Foreskin keratinocyte (primary cell): ENCODE measurements at places on chromosomes 6 and 20. TPM values are rescaled to one million over a fixed set of nuclear protein-coding genes. Genes with fewer than 3 reads are reported as not detected.

DNA sequence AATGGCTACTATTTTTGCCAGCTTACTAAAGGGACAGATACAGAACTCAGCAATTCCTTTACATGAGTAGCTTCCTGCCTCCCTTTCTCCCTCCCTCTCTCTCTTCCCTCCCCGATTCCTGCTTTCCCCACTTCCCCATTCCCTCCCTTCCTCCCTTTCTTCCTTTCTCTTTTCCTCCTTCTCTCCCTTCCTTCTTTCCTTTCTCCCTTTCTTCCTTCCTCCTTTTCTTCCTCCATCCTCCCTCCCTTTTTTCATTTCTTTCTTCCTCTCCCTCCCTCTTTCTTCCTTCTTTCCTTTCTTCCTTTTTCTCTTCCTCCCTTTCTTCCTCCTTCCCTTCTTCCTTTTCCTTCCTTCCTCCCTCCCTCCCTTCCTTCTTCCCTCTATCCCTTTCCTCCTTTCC, 178.1 kb downstream of the RNF144B start:
- no peak for DNase-seq

Gene TGM3
- not detected in 2 replicates for polyA plus RNA-seq

DNA sequence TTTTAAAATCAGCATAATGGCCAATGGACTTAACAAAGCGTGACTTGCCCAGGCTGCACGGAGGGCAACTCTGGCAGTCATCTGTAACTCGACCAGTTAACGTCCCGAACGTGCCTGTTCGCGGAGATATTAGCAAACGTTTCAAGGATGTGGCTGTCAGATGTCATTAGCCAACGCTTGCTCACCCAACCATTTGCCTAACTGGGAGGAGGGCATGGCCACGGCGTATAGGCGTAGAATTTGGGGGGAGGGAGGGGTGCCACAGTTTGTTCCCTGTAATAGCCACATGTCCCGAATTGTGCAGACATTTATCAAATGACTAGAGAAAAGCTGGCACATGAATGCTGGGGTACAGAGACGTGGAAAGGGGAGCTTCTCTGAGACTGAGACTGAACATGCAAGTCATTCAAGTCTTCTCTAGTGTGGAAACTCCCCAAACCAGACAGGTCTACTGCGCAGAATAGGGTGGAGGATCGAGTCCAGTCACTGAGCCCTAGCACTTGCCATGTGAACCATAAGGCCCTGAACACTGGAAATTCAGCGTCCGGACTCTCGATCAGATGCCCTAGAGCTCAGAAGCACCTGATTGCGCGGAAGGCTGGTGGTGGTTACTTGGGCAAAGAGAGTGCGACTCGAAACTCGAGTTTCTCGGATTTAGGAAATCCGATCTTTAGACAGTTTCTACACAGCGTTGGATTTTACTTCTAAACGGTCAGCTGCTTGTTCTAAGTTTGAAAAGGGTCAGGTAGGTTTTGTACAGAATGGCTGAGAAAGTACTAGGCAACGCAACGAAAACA, 32.6 kb downstream of the TFAP2B start:
- DNase-seq = no peak

DNA sequence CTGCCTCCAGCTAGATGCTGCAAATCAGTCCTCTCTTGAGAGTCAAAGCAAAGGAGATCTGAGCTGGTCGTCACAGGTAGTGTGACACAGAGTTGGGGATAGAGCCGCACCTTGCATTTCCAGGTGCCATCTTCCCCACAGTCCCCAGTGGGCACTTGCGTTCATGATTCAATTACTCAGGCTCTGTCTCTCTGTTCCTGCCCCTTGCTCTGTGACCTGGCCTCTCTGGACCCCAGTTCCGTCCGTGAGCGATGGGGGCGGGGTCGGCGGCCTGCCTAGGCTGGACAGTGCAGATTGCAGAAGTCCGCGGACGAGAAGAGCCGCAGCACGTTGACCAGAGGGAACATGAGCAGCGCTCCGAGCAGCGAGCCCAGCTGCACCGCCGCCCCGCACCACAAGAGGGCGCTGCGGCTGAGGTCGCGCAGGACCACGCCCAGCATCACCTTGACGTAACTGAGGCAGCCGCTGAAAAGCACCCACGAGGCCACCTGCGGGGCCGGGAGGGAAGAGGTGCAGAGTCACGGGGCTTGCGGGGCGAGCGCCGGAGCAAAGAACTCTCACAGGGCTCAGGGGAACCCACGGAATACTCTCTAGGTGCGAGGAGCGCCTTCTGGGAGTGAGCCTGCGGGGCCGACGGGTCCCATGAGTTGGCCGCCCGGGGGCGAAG, 7.4 kb downstream of the SLC52A3 start:
- DNase-seq = no peak

DNA sequence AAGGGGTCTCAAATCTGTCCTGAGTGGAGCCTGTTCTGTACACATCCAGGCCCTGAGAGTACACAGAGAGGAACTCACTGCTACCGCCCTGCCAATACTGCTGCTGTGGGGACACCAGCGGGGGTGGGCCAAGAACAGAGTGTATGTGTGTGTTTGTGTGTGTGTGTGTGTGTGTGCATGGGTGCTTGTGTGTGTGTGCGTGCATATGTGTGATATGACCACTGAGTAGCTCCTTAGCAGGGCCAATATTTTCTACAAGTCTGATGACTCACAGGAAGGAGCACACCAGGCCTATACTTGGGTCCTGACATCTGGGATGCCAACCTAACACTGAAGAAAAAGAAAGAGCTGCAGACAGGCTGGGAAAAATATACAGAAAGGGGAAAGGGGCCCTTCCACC, 1.4 kb downstream of the RAET1E start:
- peak; percentile 42 for DNase-seq

DNA sequence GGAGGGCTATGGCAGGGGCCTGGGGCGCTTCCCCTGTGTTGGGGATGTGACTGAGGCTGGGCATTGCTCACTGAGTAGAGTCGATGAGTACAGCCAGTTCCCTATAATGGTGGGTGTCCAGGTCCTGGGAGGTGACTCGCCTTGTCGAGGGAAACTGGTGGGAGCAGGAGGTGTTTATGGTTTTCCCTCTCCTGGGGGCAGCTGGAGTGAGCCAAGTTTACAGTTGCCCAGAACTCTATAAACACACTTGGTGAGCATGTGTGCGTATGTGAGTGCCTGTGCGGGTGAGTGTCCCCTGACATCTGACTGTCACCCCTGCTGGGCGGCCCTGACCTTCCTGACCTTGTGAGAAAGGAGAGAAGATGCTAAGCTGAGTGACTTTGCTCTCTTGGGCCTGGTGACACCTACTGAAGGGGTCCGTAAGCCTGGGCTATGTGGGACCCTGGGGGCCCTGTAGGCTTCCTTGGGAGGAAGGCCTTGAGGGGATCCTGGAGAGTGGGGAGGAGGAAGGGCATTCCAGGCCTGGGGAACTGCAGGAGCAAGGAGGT, 65.9 kb downstream of the VEGFA start:
- no peak for DNase-seq

DNA sequence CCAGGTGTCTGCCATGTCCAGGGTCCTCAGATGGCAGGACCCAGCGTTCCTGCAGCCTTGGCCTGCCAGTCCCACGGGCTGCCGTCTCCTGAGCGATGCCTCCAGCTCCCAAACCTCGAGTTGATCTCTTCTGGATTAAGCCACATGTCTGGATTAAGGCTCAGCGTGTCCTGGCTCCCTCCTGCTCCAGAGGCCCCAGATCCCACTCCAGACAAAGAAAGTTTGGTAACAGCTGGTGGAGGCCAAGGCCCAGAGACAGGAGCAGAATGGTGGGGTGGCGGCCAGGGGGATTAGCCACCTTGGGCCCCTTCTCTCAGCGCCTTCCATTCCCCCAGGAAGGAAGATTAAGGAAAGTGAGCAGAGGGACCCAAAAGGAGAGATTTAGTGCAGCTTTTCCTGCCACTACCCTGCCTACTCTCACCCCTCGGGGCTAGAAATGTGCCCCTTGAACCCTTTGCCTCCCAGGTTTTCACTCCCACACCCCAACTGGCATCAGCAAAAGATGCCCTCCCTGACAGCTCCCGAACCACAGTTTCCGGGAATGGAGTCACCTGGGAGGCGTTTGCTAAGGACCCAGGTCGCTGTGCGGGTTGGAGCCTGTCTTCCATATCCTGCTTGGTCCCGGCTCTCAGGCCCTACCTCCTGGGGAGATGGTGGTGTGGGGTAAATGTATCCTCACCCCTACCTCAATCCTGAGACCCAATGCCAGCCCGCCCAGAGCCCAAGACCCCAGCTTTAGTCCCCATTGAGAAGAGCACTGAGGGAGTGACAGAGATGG, 6.9 kb downstream of the SPDEF start:
- DNase-seq = peak; percentile 23
